ENCODE measurements at places on chromosomes 7 and 10.

DNA sequence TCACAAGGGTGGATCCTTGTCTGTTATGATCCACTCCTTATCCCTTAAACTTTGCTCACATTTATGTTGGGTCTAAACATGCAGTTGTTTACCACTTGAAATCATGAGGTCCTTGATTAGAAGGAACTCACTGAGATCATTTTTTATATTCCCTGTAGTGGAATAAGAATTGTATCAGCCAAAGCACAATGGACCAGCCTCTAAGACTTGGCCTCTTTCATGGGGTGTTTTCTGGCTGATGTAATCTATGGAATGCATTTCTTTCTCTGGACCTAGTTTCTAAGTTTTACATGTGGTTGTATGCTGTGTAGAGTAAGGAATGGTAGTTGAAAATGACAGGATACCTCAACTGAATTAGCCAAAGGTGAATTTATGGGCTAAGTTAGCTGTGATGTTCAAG lies 376.6 kb downstream of the SORCS3 start:
- no peak for DNase-seq

DNA sequence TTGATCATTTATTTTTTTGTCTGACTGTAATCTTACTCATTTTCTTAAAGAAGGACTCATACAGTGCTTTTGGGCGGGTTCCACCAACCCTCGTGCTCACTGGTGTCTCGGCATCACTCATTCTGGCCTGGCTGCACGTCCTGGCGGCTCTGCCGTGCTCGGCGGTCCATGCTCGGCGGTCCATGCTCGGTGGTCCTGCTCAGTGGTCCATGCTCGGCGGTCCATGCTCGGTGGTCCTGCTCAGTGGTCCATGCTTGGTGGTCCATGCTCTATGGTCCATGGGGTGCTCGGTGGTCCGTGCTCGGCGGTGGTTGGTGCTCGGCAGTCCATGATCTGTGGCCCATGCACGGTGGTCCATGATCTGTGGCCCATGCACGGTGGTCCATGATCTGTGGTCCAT lies 72.5 kb downstream of the WDR37 start:
- no peak for DNase-seq

DNA sequence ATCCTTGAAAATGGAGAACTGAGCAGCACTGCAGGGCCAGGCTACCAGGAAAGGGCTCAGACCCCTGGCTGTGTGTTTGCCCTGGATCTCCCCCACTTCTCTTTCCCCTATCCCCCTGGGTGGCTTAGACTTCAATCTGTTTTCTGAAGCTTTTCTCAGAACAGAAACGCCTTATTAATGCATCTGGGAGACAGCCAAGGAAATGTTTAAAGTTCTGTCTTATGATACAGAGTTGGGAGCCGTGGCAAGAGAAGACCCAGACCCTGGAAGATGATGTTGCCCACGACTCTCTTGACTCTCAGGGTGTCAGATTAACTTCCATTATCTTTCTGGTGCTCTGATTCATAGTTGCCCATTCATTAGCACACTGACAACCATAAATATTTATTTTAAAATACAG lies 107.1 kb downstream of the EBLN1 start:
- DNase-seq, result no peak

GRCh38 chr10:17064435-17064834 lies 65.2 kb downstream of the CUBN start:
- no peak for DNase-seq

DNA sequence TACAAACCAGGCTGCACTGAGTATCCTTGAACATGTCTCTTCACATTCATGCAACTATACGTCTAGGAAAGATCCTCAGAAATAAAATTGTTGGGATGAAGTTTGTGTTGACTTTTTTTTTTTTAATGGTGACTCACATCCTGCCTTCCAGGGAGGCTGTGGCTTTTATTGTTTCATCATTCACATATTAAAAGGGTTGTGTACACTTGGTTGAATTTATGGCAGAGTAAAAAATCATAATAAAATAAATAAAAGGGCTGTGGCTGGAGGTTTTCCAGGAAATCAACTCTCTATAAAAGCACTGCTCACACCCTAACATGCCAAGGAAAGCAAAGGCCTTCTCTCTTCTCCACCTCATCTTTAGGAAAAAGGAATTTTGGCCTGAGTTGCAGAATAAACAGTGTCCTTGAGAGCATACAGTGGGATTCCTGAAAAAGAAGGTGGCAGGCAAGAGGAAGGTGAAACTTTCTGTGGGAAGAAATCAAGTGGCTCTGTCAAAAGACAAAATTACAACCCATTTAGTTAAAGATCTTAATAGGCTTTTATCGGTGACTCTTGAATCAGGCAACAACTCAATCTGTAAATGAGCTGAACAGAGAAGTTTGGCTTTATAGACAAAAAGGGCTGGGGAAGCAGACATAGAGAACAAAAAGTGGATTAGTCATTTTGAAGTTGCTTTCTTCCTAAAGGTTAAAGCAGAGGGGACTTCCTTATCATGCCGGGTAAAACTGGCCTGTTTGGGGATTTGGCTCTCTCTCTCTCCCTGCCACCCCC lies 41.6 kb upstream of the FHIP2A start:
- DNase-seq, result no peak

- no peak for DNase-seq
These were observed at the start of gene RELN for GRCh38 chr7:103989200-103989784. Gene RELN (minus strand): TSS chr7:103989658. CDS start chr7:103989356, 302 bp downstream.

DNA sequence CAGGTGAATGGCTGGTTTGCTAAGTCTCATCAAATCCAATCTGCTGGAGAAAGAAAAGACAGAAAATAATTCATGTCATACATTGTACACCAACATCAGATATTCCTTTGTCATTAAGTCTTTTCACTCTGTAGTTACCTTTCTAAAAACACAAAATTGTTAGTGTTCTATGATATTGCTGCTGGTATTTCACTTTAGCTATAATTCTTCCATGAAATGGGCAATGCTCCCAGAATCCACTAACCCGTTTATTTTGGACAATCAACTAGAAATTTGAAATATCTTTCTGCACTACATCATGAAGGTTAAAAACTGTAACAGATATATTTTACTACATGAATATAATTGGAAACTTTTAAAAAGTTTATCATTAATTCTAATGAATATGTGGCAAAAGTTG lies 181.3 kb downstream of the C7orf25 start:
- DNase-seq, result no peak

DNA sequence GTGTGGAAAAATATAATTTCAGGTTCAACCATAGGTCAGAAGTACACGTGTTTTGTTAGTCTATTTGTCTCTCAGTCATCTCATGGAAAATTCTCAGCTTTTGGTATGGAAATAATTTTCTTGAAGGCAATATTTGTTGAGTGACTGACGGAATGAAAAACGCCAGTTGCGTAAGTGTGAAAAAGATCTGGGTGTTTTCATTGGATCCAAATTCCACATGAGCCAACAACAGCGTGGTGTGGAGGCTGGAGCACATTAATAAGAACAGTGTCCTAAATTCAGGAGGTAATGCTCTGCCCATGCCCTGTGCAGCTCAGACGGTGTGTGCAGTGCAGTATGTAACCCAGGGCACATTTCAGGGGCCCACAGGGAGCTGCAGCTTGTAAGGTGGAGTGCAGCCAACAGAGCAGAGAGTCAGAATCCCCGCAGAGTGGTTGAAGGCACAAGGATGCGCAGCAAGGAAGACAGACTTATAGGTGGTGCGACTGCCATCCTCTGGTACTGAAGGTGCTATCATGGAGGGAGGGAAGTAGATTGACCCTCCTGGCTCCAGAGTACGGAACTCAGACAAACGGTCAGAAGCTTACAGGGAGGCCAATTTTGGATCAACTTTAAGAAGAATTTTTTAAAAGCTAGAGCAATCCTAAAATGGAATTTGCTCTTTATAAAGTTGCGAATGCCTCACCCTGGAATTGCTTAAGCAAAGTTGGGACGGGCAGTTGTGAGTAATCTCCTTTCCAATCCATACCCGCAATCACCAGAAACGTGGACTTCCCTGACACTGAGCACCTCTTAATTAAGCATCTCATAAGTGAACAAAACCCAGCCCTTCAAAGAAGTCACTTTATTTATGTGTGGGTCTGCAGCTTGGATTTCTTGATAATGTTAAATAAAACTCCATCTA lies 38.0 kb downstream of the EGFR start:
- DNase-seq, result no peak

- DNase-seq, result no peak
These were observed 648.6 kb upstream of the GRM3 start for GRCh38 chr7:85995101-85995500.

GRCh38 chr7:136049818-136050461 lies 72.8 kb upstream of the MTPN start:
- DNase-seq, result no peak

- DNase-seq, result no peak
These were observed 63.8 kb upstream of the NMT2 start for GRCh38 chr10:15232279-15232678.

- DNase-seq, result no peak
These were observed 226.0 kb downstream of the KLF6 start for GRCh38 chr10:3559011-3559410.

- no peak for DNase-seq
These were observed 6.8 kb upstream of the EFCAB10 start for GRCh38 chr7:105587909-105588635.

- no peak for DNase-seq
These were observed 166.9 kb downstream of the MYOF start for GRCh38 chr10:93315246-93315645.

DNA sequence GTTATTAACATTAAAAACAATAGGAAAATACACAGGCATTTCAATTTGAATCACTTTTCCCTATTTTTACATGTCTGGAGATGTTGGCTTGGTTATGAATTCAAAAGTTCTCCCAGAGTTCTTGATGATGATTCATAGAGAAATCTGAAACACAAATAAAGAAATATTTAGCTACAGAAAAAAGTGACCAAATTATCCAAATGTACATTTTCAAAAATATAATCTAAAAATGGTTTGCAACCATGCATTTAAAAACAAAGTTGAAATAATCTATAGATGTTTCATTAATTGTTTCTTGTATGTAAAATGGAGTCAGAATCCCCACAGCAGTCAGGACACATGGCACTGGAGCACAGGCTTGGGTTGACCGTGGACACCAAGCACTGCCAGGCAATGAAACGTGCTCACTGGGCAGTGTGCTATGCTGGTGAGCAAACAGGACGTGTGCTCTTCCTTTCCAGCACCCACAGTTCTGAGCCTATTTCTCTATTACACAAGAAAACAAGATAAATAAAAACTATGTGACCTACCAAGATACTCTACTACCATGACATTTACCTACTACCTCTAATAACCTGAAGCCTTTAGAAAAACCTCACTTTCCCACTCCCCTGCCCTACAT lies 44.1 kb upstream of the PTPRN2 start:
- no peak for DNase-seq

DNA sequence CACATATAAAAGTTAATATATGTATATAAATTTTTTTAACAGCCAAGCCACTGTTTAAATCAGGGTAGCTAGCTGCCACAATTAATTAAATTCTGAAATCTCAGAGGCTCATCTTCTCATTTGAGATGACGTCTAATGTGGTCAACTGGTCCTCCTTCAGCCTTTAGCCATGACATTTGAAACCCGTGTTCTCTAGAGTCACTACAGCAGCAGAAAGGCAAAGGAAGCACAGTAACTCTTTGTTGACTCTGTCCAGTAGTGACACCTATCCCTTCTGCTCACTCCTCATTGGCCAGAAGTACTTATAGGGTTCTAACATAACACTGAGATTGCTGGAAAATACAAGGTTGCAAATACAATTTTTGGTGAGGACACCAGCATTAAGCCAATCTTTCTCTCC lies 555.5 kb downstream of the ETV1 start:
- DNase-seq, result no peak

Data from effector CD4-positive, alpha-beta T cell (primary cell).